ENCODE measurements at places on chromosomes 1 and 21.

- DNase-seq: no peak
Measured at GRCh38 chr1:234827181-234827580, 217.2 kb upstream of the IRF2BP2 start.

DNA sequence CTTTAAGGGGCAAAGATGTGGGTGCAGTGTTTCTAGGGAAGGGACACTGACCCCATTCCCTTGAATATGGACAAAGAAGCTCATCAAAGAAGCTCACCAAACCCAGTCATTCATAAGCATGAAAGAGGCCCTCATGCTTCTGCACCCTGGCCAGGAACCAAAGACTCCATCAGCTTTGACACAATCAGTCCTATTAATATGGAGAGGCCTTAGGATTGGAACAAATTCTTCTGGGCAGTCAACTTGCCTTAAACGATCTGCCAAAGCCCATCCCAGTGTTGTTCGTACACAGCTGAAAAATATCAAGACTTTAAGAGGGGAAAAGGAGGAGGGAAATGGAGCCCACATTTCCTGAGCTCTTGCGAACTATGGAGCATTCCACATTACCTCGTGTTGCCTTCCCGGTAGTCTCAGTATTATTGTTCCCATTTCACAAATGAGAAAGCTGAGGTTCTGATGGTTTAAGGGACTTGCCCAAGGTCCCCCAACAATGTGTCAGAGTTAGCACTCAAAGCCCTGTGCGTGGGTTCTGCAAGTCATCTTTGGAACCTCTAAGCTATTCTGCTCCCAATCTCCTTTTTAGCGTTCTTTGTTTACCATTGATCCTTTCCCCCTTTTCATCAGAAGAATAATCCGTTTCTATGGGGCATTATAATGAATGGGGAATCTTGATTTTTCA is 161.9 kb downstream of the ZBTB18 start:
- no peak for DNase-seq

DNA sequence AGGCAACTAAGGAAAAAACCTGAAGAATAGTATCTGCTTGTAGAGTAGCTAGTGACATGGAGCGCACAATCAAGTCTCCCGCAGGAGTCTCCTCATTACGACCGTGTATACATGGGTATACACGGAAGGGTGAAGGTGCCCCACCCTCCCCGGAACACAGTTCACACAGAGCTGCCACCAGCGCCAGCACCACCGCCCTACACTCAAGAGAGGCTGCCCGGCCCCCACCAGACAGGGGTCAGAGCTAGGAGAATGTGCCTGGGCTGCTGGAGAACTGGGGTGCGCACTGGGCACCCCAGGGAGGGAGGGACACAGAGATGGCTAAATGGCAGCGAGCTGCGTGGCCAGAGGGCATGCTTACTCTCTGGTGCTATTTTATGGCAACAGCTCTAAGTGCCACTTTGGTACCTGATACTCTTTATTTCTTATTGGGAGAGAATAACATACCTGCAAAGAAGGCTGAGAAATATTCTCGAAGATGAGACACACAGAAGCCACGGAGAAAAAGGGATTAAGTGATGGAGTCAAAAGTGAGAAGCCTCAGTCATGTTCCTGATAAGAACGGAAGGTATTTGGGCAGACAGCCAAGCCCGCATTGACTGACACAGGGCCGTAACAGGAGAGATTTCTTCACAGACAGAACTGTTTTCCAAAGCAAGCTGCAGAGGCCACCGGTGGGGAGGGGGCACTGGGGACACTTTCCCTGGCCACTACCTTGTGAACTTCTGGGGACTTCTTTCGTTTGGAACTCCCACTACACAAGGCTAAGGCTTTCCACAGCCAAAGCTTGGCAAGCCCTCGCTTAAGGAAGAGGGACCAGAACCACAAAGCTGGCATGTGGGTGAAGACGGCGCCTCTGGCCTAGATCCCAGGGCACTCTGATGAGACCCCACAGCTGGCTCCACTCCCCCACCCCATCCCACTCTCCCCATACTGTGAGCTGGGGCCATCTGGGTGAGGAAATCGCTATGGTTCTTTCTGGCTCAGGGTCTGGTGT is 108.0 kb downstream of the PGBD5 start:
- DNase-seq: no peak

DNA sequence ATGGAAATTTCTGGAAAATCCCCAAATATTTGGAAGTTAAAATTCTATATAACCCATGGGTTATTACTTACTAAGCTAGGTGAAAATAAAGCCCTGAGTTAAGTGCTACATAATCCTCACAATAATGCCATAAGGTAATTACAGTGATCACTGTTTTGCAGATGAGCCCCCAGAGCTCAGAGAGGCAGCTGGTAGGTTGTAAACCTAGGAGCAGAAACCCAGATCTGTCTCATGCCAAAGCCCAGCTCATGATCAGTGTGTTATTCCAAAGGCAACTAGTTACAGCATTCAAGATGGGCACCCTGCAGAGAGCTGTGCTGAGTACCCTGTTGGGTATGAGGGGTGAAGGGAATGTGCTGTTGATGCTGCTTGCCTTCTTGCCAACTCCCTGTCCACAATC is 10.8 kb upstream of the MYOG start:
- no peak for DNase-seq

DNA sequence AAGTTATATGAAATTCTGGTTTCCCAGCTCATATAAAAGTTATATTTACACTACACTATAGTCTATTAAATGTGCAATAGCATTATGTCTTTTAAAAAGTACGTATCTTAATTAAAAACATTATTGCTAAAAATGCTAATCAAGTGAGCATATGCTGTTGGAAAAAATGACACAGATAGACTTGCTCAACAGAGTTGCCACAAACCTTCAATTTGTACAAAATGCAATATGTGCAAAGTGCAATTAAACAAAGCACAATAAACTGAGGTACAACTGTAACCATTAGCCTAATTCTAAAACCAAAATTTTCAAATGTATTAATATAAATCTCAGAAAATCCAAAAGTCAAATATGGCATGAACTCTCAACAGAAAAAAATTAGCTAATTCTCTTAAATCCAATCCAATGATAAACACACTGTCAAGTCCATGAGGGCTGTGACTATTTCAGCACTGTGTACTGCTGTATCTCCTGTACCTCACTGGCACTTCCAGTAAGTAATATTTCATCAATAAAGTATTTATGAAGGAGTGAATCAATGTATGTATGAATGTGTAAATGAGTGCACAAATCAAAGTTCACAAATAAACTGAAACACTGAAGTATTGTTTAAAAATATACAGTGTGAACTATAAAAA is 116.3 kb downstream of the AKT3 start:
- DNase-seq: no peak

DNA sequence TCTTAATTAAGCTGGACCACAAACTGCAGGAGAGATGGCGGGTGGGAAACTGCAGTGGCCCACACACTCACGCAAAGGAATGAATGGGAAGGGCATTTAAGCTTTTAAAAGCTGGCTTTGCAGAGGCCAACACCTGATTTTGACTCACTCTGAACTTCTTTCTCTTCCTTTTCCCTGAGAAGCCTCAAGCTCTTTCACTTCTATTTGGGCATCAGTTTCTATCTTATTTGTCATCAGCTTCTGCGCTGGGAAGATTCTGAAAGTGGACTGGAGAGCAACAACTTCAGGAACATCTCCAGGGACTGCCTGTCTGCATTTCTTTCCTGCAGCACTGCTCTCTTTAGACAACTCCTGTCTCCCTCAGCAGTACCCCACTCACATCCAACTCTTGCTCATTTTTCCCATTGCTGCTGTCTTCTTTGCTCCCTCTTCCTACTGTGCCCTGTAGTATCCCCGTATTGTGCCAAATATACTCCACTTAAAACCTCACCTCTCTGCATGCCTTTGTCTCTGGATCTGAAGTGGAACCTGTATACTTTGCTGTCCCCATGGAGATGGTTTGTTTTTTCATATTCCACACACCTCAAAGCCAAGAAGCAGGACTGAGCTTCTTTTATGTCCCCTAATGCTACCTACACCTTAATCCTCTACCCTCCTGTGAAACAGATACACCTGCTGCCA is 143.3 kb upstream of the JUN start:
- DNase-seq: no peak

DNA sequence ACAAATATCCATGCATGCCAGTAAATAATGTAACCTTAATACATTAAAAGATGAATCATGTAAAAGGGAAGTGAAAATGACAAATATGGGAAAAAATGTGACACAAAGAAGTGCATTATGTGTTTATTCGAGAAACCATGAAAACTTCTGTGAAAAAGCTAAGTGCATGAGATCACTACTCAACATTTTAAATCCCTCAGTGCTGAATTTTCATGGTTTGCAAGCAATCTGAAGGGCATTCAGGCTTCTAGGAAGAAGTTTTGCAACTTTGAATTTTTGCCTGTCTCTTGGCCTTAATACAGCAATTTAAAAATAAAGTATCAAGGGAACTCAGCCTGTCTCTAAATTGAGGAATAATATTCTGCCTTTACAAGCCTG is 78.2 kb downstream of the MAP3K7CL start:
- no peak for DNase-seq

DNA sequence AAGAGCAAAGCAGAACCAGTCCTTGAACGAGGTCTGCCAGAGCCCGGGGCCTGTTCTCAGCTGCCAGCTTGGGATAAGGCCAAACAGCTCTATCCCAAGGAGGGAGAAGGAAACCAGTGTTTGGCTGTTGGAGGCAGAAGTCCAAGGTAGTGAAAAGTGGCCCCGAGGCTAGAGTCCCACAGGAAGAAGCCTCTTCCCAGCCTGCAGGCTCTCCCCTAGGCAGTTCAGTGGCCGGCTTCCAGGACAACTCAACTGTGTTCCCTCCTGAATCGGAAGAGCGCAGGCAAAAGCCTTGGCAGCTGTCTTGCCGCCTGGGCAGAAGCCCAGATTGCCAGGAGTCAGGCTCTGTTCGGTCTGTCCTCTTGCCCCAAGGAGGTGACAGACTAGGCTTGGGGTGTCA is 19.3 kb downstream of the QSOX1 start:
- no peak for DNase-seq

DNA sequence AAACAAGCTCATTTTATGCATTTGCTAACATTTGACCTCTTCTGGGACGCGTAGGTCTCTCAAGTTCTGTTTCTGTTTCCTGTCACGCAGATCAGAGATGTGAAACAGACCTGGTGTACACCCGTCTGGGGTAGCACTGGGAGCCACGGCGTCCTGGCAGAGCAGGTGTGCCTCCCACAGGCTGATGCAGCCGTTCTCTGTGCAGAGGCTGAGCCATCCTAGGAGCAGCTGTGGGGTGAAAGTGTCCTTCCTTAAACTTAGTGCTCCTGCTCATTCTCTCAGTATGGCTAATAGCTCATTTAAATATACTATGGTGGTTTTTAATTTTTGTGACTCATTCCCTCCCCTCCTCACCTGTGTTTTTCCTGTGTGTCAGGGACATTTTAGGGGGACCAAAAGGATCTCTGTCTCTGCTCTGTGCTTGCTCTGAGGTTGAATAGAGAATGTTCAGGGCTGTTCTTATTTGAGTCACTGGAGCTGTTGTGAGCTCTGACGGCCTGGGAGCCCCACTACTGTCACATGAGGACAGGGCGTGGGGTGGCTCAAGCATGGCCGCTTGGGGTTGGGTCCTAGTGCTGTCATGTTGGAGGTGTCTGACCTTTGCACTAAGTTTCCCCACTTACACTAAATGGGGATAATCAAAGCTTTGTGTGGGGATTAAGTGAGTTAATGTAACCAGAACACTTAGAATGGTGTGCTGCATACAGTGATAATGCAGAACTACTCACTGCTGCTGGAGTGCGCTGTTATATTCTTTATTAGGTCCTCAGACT is 43.0 kb downstream of the GALNT2 start:
- DNase-seq: peak; percentile 35

- DNase-seq: no peak
Measured at GRCh38 chr1:6298530-6298929, 37.6 kb upstream of the GPR153 start.

DNA sequence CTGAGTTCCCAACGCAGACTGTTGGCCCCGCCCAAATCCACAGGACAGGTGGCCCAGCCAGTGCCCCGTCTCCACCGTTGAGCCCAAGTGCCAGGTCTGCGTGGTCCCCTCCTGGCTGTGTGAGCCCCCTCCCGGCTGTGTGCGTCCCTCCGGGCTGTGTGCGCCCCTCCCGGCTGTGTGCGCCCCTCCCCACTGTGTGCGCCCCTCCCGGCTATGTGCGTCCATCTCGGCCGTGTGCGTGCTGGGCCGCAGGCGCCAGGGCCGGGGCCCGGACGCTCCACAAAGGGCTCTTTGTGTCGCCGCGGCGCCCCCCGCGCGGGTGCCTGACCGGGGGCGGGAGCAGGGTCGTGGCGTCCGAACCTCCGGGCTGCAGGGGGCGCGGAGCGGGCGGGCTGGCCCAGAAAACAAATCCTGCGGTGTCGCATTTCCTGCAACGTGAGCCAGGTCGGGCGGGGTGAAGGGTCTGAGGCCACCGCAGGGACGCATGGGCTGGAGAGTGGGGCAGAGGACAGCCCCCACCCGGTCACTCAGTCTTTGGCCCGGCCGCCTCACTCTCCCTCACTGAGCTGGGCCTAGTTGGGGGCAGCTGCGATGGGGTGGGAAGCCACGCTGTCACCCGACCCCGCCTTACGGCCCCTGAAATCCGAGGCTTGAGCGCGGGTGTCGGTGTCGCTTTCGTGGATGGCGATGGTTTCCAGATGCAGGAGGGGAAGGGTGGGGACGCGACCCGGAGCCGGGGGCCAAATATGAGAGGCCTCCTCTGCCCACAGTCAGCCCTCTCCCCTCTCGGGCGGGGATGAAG is 18.8 kb downstream of the TNFRSF25 start:
- no peak for DNase-seq

DNA sequence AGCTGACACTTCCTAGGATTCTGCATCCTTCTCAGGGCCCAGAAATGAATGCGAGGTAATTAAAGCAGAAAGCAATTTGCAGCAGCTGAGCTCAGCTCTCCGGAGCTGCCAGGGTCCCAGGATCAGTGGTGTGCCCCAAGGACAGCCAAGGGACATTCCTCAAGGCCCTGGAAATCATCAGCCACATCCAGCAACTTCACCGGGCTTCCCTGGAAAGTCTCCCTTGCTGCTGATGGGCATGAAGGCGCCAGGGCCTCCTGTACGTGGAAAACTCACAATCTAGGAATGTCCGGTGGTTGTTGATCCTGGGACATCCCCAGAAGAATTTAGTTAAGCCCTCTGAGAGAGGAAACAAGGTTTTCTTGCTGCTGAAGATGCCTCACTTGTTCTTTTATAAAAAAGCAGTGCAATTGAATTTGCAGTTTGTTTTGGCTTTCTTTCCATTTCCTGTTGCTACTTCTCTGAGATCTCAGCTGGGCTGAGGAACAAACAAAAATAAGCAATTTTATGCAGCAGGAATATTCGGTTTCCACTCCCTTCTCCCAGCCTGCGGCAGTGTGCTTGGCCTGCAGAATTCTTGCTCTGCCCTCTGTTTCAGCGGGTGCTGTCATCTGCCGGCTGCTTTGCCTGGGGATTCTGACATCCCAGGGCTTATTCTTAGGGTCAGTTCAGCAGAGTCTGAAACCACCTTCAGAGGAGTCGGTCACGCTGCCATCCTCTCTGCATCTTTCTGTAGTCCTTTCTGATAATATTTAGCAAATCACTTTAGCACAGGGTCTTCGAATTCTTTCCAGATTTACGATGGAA is 85.9 kb downstream of the TCP10L start:
- DNase-seq: no peak

- no peak for DNase-seq
Measured at GRCh38 chr21:34882719-34883131, 166.4 kb downstream of the RUNX1 start.
